ENCODE measurements at places on chromosomes 6 and 20. TPM values are rescaled to one million over a fixed set of nuclear protein-coding genes. Genes with fewer than 3 reads are reported as not detected.

C20orf204 gene
- total RNA-seq: 0.59 TPM

CGAS gene
- not detected for total RNA-seq

DNA sequence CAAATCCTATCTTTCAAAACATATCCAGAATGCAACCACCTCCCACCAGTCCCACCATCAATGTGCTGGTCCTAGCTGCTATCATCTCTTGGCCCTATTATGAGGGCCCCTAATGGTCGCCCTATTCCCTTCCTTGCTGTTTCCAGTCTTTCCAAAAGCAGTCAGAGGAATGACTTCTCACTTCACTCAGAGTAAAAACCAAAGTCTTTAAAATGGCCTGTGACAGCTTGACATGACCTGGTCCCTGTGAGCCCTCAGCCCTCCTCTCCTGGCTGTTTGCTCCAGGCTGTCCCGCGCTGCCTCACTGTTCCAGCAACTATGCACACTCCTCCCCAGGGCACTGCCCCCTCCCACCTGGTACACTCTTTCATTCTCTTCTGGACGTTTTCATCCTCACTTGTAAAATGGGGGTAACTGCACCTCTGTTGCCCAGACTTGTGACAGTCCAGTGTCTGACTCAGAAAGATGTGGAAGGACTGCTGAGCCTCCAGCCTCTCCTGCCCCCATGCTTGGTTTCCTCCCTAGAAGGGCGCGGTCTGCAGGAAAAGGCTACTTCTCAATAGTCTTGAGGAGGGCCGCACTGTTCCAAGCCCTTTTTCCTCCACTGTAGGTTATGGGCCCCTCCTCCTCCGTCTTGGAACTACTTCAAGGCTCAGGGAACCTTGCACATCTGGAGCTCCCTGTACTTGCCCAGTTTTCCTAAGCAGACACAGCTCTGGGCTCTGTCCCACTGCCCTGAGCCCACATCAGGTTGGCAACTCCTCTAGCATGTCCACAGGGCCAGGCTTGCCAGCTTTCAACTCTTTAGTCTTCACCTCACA, 64.7 kb downstream of the MYH7B start:
- no peak for DNase-seq

DNA sequence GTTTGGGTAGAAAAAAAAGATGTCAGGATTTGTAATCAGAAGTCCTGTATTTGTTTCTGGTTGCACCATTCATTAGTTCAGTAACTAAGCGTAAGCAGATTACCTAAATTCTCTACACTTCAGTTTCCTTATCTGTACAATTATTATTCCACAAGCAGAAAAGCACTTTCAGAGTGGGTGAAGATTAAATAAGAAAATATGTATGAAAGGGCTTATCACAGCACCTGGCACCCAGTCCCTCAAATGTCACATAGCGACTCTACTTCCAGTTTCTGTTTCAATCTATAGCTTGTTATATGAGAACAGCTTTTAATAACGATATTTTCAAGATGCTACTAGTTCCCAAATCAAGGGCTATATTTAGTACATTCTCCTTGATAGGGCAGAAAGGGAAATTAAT, 31.4 kb downstream of the RGS17 start:
- no peak for DNase-seq

GRCh38 chr6:148854096-148854495, 107.3 kb downstream of the UST start:
- DNase-seq: no peak

Measured in SK-MEL-5 (cell line).